ENCODE measurements at places on chromosomes 1 and 21.
A peak's percentile ranks its signal among the peaks of the same experiment; 100 is the strongest.

DNA sequence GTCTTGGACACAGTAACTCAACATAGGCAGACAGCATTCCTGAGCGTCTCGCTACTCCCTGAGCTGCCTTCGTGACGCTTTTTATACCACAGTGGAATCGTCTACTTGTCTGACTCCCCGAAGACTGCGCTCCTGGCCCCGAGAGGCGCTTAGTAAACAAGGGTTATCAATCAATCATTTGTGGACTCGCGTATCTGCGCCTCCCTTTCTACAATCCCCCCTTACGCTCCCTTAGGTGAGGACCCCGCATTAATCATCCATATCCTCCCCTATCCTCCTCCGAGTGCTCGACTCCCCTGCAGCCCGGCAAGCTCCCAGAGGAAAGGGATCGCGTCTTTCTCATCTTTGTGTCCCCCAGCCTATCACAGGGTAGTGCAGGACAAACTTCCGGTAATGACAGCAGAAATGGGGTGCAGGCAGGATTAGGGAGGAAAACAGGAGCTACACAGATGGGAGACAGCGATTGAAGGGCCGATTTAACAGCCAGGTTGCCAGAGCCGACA lies 522 bp downstream of the TMEM59 start:
- DNase-seq = peak; percentile 15

GRCh38 chr1:90114521-90115141 lies 119.7 kb downstream of the ZNF326 start:
- DNase-seq = no peak

DNA sequence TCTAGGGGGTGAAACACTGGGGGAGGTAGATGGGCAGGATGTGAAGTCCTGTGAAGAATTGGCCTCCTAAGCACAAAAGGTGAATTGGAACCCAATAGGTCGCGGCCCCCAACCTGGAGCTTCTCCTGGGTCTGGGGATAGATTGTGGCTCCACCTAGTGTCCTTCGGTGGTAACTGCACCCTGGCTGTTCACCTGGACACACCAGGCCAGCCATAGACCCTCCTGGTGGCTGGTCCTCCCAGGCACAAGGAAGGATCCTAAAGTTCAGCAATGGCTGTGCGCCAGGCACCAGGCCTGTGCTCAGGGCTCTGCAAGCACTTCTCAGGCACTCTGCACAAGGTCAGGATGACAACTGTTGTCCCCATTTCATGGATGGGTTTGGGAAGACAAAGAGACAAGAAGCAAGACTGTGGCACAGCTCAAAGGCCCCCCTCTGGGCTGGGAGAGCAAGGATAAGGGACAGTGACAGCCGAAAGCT lies 13.5 kb downstream of the ESPN start:
- DNase-seq = peak; percentile 63

- no peak for DNase-seq
These were observed 19.3 kb downstream of the TEX38 start for GRCh38 chr1:46690931-46691421.

- DNase-seq = no peak
These were observed 73.1 kb upstream of the EDEM3 start for GRCh38 chr1:184827600-184828368.

DNA sequence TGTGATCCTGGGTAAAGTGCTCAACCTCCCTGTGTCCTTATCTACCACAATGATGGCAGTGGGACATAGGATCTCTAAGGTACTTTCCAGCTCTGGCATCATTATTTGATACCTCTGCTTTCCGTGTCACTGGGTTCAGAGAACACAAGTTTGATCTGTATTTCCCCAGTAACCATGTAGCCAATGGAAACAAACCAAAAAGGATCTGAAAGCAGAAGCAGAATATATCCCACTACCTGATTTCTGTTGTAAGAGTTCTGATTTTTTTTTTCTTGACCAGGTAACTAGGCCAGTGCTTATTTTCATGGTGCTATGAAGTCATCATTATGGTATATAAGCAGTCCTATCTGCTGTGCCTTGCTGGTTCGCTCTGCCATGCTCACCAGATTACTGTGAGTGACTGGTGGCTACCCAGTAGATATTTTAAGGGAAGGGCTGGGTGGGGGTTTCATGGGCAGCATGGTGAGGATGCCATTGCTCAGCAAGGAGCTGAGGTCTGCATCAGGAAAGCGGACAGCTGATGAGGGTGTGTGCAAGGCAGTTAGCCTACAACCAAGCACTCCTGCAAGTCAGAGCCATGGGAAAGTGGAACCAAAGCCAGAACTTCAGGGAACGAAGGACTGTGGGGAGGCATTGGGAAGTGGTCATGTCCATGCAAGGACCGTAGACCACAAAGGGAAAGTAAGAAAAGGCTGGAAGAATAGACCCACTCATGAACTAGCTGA lies 104.9 kb upstream of the EDEM3 start:
- DNase-seq = no peak

DNA sequence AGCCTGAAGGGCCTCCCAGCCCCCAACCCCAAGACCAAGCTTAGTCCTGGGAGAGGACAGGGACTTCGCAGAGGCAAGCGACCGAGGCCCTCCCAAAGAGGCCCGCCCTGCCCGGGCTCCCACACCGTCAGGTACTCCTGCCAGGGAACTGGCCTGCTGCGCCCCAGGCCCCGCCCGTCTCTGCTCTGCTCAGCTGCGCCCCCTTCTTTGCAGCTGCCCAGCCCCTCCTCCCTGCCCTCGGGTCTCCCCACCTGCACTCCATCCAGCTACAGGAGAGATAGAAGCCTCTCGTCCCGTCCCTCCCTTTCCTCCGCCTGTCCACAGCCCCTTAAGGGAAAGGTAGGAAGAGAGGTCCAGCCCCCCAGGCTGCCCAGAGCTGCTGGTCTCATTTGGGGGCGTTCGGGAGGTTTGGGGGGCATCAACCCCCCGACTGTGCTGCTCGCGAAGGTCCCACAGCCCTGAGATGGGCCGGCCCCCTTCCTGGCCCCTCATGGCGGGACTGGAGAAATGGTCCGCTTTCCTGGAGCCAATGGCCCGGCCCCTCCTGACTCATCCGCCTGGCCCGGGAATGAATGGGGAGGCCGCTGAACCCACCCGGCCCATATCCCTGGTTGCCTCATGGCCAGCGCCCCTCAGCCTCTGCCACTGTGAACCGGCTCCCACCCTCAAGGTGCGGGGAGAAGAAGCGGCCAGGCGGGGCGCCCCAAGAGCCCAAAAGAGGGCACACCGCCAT lies 21.9 kb upstream of the ARF1 start:
- DNase-seq = no peak

DNA sequence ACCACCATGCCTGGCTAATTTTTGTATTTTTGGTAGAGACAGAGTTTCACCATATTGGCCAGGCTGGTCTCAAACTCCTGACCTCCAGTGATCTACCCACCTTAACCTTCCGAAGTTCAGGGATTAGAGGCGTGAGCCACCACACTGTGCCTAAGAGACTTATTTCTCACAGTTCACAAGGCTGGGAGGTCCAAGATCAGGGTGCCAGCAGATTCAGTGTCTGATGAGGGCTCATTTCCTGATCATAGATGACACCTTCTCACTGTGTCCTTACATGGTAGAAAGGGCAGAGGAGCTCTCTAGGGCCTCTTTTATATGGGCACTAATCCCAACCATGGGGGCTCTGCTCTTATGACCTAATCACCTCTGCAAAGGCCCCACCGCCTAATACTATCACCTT lies 58.8 kb downstream of the ARHGEF10L start:
- no peak for DNase-seq

GRCh38 chr1:111758373-111758772 lies 2.7 kb downstream of the DDX20 start:
- no peak for DNase-seq

- no peak for DNase-seq
These were observed 48.7 kb downstream of the ROR1 start for GRCh38 chr1:63822540-63822939.

- no peak for DNase-seq
These were observed 1.0 kb downstream of the APOBEC4 start for GRCh38 chr1:183652107-183652506.
